ENCODE measurements at places on chromosomes 1 and 21.
A peak's percentile ranks its signal among the peaks of the same experiment; 100 is the strongest.

GRCh38 chr1:51559064-51559500 lies 40.0 kb upstream of the EPS15 start:
- DNase-seq: no peak

DNA sequence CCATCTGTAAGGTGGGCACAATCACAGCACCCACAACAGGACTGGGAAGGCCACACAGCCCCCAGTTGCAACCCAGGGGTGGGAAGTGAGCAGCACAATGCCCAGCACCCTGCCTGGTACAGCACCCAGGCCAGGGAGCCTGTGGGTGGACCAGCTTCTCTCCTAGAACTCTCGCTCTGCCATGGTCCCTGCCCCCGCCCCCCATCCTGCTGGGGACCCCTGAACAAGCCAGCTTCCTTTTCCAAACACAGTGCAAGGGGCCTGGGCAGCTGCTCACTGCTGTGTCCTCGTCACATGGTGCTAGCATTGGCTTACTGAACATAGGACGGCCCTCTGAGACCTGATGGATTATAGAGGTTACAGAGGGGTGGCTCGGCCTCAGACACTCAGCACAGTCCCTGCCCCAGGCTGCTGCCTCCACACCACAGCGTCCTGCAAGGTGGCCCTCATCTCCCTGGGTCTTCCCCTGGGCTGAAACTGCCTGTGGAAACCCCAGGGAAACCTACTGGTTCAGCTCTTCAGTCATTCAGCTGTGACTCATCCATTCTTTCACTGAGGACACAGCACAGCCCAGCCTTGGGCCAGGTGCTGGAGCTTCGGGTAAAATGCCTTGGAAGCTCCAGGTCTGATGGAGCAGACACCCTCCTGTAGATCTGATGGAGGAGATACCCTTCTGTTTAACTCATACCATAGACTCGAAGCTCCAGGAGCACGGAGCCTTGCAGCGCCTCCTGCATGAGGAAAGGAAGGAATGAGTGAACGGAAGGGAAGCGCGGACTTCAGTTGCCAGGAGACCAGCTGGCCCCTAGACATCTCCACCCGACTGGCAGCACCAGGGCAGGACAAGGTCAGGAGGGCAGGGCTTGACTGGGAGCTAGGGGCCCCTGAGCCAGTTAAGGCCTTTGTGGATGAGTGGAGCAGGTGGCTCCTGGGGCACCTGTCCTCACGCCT lies 8.1 kb upstream of the PRDM16 start:
- DNase-seq: no peak

GRCh38 chr1:174344162-174344561 lies 103.6 kb upstream of the GPR52 start:
- DNase-seq: no peak

DNA sequence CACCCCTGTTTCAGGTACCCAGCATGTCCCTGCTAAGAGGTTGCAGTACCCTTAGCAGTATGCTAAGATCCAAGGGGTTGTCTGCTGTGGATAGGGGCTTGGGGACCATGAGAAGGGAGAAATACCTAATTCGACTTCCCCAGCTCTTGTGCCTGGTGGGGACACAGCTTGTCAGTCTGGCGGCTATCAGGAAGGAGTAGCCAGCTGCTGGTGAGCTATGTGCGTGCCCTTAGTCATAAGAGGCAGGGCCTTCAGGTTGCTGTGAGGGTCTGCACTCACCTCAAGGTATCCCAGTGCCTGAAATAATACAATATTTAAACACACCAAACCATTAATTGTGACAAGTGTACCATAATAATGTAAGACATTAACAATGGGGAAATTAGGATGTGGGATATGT lies 205.1 kb upstream of the SGIP1 start:
- DNase-seq: no peak

DNA sequence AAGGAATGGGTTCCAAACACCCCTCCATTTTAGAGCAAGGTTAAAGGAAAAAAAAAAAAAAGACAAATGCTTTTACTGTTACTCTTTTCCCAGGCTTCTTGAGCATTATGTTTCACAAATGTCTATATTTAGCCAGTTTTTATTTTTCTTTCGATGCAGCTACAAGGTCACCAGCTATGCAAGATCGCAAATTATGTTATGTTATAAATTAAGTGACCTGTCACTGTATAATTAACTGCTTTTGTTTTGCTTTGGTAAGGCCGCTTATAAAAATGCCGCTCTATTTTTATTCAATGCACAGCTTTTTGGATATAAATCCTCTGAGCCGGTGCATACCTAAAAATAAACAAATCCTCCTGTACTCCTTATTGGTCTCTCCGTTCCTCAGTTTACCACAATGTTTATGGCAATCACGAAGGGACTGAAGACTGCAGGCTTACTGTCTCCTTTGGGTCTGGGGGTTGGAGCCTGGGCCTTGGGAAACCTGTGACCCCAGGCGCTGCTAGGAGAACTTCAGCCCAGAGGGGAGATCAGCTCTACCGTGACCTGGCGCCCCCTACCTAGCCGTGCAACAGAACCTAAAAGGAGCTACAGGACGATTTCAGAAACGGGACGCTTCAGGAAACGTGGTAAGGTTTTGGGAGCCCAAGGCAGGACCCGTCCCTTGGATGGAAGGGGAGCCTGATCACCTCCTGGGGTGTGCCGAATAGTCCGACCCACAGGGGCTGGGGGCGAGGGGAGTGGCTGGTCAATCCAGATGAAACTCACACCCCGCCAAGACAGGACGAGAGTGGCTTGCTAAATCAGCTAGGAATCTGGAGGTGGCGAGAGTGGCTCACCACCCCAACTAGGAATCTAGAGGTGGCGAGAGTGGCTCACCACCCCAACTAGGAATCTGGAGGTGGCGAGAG lies 101.2 kb upstream of the CD55 start:
- DNase-seq: no peak

DNA sequence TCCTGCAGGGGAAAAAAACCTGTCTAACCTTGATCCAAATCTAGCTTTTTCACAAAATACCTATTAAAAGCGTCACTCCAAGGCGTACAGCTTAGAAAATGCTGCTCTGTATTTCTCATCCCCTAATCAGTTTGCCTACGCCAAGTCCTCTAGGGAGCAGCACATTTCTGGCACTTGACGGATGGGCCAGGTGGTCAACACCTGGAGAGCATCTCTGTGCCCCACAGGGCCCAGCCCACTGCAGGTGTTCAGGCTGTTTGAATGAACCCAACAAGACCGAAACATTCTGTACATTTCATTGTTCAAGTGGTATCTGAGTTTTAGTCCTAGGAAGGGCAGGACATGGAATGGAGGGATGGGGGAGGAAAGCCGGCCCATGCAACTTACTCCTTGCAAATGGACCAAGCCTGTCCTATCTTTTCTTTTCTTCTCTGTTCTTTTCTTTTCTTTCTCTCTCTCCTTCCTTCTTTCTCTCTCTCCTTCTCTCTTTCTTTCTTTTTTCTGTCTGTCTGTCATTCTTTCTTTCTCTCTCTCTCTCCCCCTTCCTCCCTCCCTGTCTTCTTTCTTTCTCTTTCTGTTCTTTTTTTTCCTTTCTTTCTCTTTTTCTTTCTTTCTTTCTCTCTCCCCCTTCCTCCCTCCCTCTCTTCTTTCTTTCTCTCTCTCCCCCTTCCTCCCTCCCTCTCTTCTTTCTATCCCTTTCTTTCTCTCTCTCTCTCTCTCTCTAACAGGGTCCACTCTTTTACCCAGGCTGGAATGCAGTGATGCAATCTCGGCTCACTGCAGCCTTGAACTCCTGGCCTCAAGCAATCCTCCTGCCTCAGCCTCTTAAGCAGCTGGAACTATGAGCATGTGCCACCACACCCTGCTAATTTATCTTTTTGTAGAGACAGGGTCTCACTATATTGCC lies 29.1 kb downstream of the IGFN1 start:
- DNase-seq: no peak

- DNase-seq: no peak
Measured at GRCh38 chr1:167751676-167752075, 29.9 kb downstream of the MPZL1 start.

DNA sequence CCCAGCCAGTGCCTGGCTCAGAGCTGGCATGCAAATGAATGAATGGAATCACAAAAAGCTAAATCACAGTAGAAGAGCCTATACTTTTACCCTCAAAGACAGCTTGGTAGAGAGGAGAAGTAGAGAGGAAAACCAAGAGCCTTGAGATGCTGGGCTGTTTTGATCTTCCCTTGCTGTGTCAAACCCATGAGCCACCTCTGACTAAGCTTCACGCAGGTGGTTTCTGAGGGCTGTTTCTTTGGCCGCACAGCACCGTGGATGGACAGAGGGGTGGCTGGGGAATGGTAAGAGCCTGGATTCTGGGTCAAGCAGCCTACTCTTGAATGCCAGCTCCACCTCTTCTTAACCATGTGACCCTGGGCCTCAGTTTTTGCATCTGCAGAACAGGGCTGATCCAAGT lies 18.6 kb downstream of the ABCG1 start:
- DNase-seq: no peak

DNA sequence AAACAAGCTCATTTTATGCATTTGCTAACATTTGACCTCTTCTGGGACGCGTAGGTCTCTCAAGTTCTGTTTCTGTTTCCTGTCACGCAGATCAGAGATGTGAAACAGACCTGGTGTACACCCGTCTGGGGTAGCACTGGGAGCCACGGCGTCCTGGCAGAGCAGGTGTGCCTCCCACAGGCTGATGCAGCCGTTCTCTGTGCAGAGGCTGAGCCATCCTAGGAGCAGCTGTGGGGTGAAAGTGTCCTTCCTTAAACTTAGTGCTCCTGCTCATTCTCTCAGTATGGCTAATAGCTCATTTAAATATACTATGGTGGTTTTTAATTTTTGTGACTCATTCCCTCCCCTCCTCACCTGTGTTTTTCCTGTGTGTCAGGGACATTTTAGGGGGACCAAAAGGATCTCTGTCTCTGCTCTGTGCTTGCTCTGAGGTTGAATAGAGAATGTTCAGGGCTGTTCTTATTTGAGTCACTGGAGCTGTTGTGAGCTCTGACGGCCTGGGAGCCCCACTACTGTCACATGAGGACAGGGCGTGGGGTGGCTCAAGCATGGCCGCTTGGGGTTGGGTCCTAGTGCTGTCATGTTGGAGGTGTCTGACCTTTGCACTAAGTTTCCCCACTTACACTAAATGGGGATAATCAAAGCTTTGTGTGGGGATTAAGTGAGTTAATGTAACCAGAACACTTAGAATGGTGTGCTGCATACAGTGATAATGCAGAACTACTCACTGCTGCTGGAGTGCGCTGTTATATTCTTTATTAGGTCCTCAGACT lies 43.0 kb downstream of the GALNT2 start:
- DNase-seq: no peak

DNA sequence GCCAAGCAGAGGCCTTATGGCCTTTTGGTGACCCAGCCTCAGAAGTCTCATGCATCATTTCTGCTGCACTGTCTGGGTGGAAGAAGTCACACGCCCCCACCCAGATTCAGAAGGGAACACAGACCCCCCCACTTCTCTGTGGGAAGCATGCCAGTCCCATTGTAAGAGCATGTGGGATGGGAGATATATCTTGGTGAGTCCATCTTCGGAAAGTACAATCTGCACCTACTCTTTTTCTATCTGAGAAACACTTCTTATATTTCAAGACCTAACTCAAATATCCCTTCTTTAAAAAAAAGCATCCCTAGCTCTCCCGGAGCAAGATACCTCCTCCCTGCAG lies 159.6 kb upstream of the FGGY start:
- DNase-seq: no peak

- DNase-seq: no peak
Measured at GRCh38 chr1:150661156-150661555, 31.7 kb upstream of the ENSA start.

DNA sequence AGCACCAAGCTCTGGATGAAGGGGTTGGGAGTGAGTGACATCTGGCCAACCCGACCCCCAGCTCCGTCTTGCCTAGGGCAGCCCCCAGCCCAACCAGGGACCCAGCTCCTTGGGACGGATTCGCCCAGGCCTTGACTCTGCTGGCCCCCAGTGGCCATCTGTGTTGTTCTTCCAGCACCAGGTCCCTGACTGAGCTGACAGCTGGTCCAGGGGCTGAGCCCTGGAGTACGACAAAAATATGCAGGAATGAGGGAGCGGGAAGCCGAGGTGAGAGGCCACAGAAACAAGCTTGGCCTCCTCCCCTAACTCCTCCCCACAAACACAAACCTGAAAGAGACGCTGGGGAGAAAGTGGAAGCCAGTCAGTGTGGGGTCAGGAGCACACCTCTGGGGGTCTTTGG lies 55.0 kb upstream of the PAX7 start:
- peak; percentile 78 for DNase-seq

DNA sequence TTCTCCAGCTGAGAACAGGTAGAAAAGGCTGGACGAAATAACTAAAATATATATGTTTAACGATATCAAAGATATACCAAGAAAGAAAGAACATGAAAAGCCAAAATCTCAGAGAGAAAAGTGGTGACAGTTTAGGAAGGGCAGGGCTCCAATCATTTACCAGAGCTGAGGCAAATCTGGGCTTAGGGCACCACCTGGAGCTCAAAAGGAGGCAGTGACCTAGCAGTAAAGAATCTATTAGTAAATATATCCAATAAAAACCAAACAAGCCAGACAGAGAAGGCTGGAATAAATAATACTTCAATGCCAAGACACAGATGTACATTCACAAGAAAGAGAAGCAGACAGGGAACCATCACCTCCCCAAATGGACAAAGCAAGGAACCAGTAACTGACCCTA lies 43.5 kb downstream of the CHIA start:
- DNase-seq: no peak

DNA sequence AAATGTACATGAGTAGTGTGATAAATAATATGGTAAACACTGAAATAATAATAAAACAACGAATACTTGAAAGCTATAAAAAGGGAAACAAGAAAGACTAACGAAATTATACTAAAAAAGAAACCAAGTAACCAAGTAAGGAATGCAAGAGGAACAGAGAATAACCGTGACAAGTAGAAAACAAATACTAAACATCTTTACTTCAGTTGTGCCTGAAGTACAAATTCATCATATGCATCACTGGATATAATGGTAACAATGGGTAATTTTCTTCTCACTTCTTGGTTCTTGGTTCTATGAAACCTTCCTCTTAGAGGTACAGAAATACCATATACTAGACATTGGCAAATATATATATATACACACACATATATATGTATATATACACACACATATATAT lies 1093.6 kb upstream of the B3GALT2 start:
- DNase-seq: no peak
